ENCODE measurements at places on chromosomes 2 and 18. TPM values are rescaled to one million over a fixed set of nuclear protein-coding genes. Genes with fewer than 3 reads are reported as not detected.

The DAPL1 gene
- total RNA-seq: not detected

The LRRC30 gene
- total RNA-seq: not detected

DNA sequence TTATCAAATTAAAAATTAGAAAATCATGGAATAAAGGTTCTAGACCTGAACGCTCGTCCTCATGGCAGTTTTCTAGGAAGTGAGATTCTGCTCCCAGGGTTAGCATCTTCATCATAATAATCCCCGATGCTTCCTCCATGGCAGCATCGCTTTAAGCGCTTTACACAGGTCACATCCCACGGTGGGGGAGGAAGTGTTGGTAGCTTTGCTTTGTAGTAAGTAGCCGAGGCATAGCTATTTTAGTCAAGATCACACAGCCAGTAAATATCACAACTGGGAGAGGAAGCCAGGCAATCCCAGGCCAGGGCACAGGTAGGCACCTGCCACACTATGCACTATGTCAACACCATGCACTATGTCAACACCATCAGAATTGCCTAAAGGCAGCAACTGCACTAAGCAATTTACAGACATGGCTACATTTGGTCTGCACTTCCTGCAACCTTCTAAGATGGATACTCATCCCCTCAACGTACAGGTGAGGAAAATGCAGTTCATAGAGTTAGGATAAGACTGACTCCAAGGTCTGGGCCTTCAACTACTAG lies 205.5 kb downstream of the FBXO15 start:
- no peak for DNase-seq

The ANKRD30B gene
- total RNA-seq: 2.7 TPM

The PKP4 gene
- 33.3 TPM for total RNA-seq

GRCh38 chr2:18406219-18406618 lies 154.2 kb downstream of the RDH14 start:
- no peak for DNase-seq

The RTP5 gene
- not detected for total RNA-seq

- DNase-seq: no peak
These were observed 5.3 kb upstream of the RAB12 start for GRCh38 chr18:8603663-8604520.
